ENCODE measurements at places on chromosomes 4 and X. TPM values are rescaled to one million over a fixed set of nuclear protein-coding genes. Genes with fewer than 3 reads are reported as not detected.

DNA sequence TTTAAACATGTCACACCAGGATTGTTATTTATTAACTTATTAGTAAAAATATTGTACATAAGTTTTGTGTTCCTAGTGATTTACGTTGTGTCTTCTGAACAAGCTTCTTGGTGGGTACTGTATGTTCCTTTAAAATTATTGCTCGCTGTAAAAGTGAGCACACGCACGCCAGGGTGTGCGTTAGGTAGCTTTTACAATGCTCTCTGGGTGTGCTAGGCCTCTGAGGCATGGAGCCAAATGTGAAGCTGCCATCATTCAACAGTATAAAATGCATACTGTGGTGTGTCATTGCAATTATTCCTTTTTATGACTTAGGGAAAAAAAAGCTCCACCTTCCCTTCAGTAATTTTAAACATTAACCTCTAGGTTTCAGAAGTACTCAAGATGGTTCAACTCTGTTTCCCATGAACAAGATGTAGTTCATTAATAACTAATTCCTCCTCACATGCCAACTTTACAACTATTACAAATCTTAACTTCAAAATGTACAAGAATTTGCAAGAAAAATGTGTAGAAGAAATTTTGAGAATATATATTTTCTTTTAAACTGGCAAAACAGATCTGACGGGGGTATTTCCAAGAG is 42.4 kb downstream of the ATOH1 start:
- no peak overlapping the region for H3K27ac ChIP-seq
- no peaks in the 10 kb centered on the region for H3K27me3 ChIP-seq
- no peak overlapping the region for H3K4me3 ChIP-seq
- no peak for DNase-seq

GRCh38 chr4:82630079-82630478 is 68.3 kb upstream of the TMEM150C start:
- H3K27ac ChIP-seq: no peak overlapping the region
- no peaks in the 10 kb centered on the region for H3K36me3 ChIP-seq
- DNase-seq: no peak
- H3K27me3 ChIP-seq: no peaks in the 10 kb centered on the region

The ARMCX6 gene
- 94.5 TPM for total RNA-seq

The RNF212 gene
- total RNA-seq: 0.85 TPM

The TBC1D8B gene
- total RNA-seq: 0.43 TPM

Data from activated T-helper 2 cell treated with anti-CD3 and anti-CD28 coated beads, Interferon-gamma antibody, Interleukin-2, Interleukin-4, amounts not matched to agents 10 μg/mL and 5 μg/mL and 100 μg/mL, durations not matched to agents 14 hours and 24 hours and 36 hours (primary cell).